CD4-positive, alpha-beta T cell treated with Interleukin-10 for 1 hour (primary cell): ENCODE measurements at places on chromosomes 7 and 10.

GRCh38 chr10:119343011-119343601 lies 135.7 kb downstream of the GRK5 start:
- DNase-seq: no peak

DNA sequence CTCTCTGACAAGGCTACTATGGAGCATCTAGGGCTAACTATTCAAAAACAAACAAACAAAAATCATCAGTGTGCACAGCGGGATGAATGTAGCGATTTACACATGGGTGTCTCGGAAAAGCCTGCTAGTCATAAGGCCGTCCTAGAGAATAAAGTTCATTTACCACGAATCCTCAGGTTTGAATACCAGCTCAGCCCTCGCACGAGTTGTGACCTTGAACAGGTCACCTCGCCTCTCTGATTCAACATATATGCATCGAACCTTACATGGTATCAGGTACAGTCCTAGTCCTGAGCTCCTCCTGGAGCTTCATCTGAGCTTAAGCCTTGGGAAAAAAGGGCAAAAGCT lies 572 bp downstream of the ATP5MF start:
- no peak for DNase-seq

DNA sequence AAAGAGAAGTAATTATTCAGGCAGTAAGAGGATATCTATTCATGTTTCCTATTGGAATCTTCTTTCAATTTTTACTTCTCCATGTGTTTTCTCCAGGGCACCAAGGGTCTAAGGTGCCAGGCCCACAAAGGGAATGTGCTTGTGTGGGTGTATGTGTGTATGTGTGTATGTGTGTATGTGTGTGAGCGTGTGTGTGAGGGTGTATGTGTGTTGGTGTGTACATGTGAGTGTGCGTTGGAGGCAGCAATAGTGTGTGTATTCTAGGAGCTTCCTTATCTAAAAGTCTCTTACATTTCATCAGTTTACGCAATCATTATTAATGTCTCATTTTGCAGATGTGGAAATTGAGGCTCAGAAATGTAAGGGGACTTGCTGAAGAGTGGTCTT lies 28.3 kb downstream of the RAMP3 start:
- no peak for DNase-seq

DNA sequence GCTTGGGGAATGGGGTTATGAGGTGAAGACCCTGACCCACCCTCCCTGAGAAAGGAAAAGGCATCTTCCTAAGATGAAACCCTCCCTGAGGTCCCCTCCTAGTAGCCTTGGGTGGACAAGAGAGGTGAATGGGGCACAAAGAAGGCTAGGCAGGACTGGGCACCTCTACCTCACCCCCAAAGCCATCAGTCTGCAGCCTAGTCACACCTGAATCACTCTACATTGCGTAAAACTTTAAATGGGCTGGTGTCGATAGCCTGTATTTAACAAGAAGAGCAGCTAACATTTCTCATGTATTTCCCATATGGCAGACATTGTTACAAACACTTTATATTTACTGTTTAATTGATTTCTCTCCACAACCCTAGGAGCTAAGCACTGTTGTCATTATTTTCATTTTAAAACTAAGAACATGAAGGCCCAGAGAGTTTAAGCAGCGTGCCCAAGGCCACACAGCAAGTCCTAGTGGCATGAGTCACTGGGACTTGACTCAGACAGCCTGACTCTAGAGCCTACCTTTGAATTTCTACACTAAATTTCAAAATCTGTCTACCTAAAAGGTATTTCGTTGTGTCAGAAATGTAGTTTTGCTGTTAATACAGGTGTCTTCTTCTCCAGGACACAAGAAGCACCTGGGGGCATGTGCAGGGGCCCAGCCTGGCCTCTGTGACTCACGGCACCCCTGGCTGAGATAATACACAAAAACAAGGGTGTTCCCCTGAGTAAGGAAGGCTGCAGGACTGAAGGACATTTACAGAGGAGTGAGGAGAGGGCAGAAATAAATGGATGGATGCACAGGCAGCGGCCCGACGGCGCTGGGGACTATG lies 3.4 kb downstream of the AOC1 start:
- DNase-seq: no peak

DNA sequence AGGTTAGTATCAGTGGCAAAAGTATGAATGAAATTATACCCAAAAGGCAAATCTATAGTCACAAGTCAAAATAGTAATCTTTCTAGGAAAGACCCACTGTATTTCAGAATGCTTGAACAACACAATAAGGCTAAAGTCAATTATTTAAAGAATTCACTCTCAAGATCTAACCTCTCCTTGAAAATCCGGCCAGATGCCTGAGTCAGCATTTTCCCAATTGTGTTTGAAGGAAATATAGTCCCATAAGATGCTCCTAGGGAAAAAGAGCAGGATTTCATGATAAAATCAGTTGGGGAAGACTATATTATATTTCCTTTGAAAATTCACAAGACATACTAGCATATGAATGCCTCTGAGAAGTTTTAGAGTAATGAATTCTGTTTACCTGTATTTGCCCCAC lies 1075.0 kb downstream of the GRM8 start:
- DNase-seq: no peak

GRCh38 chr7:130875265-130875741 lies 141.3 kb upstream of the KLF14 start:
- DNase-seq: peak; percentile 54

- no peak for DNase-seq
These were observed 28.1 kb downstream of the SLIT1 start for GRCh38 chr10:97157578-97158095.

DNA sequence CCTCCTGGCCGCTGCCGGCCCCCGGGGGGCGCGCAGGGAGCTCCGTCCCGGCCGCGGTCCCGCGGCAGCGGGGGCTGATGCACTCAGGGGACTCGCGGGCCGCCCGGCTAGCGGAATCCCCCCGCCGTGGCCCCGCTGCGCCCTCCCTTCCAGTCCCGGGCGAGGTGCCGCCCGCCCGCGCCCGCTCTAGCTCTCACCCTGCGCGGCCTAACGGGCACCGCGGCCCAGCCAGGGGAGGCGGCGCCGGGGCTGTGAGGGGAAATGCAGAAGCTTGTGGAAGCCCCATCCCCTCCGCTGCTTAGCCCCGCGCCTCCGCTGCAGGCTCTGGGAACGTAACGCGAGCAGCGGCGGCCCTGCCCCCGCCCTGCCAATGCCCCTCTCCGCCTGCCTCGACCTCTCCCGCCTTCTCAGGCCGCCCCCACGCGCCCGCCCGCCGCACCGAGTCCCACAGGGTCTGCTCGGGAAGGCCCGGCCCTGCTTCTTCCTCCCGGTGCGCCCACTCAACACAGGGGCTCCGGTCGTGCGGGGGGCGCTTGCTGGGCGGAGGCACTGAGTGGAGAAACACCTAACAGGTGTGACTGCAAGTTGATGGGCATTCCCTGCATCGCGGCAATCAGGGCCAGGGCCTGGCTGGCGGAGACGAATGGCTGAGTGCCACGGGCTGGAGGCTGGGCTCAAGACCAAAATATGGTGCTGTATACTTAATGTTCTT lies 384 bp upstream of the TMEM229A start:
- no peak for DNase-seq

DNA sequence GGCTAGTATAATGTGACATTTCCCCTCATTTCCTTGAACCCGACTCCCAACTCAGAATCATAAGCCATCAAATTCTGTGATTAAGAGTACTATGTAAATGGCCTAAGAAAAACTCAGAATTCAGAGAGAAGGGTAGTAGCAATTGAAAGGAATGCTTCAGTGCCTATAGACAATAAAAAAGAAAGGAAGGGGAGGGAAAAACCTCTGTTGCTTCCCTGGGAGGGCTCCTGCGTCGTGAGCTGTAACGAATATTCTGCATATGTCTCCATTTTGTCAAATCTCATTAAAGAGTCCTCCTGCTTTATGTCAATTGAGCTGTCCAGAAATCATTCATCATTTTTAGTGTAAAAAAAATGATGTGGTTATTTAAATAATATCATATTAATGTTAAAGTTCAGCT lies 223.0 kb downstream of the VTI1A start:
- no peak for DNase-seq

- DNase-seq: peak; percentile 78
These were observed 42.9 kb upstream of the BHLHA15 start for GRCh38 chr7:98168181-98168903.

DNA sequence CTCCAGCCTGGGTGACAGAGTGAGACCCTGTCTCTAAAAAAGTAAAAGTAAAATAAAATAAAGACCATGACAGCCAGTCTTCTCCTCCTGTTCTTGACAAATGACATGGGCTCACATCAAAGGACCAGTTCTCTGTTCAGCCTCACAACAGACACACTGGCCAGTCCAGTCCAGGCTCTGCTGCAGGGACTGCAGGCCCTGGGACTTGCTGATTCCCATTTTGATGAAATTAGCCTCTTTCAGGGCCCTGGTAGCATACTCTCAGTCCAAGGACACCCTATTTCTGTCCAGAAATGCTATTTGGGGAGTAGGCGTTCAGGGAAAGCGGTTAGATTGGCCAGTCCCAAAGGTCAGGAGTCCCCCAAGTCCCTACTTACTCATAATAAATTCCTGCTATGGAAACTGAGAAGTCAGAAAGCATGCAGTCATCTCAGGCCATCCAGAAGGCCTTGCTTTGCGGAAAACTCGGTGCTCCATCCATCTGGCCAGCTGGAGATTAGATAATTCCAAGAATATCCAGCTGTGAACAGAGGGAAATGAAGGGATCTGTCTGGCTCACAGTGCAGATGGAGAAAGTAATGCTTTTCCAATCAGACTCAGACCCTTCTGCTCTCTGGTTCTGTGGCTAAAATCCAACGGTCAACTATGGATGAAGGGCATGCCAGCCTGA lies 74.4 kb downstream of the RAB11FIP2 start:
- no peak for DNase-seq

- DNase-seq: no peak
These were observed 32.5 kb downstream of the LAMB4 start for GRCh38 chr7:108097703-108098102.

GRCh38 chr7:116661865-116662264 lies 10.1 kb upstream of the MET start:
- no peak for DNase-seq

DNA sequence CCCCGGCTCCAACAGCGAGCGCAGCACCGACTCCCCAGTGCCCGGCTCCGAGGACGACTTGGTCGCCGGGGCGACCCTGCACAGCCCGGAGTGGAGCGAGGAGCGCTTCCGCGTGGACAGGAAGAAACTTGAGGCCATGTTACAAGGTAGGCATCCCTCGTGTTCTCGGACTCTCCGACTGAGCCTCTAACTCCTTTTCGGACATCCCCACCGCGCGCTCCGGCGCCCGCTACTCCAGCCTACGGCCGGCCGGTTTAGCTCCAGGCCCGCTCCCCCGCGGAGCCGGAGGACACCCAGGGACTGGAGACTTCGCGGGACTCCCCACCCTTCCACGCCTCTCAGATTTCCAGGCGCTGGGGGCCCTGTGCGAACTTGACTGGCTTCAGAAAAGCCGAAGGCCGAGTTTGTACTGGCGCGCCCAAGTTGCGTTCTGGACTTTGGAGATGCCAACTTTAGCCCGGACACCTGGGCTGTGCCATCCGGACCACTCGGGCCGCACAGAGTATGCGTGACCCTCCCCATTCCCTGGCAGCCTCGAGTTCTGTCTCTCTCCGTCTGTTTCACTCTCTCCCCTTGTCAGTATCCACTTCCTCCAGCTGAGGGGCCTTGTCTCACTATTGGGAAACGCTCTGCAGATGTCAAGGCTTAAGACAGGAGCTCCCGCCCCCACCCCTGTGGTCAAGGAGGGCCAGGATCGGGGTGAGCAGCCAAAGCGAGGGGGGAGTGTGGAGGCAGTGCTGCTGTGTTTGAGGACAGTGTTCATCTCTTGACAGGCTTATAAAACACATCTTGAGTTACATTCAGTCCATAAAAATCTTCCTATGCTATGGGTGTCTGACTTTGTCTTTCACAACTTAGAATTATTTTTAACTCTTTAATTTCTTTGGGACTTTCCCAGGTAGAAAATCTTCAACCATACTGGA lies 777 bp downstream of the BICC1 start:
- DNase-seq: no peak

- no peak for DNase-seq
These were observed 442.3 kb upstream of the ZMIZ1 start for GRCh38 chr10:78626471-78626870.
